Activated naive CD4-positive, alpha-beta T cell treated with anti-CD3 and anti-CD28 coated beads, Interleukin-2, amount 50 U/mL, for 72 hours (primary cell): ENCODE measurements at places on chromosomes 3 and 15. TPM values are rescaled to one million over a fixed set of nuclear protein-coding genes. Genes with fewer than 3 reads are reported as not detected.

GRCh38 chr3:57559526-57559925, 3.5 kb downstream of the PDE12 start:
- DNase-seq: no peak

- no peak for DNase-seq
Observed at GRCh38 chr3:164417955-164418354, 660.3 kb downstream of the SI start.

DNA sequence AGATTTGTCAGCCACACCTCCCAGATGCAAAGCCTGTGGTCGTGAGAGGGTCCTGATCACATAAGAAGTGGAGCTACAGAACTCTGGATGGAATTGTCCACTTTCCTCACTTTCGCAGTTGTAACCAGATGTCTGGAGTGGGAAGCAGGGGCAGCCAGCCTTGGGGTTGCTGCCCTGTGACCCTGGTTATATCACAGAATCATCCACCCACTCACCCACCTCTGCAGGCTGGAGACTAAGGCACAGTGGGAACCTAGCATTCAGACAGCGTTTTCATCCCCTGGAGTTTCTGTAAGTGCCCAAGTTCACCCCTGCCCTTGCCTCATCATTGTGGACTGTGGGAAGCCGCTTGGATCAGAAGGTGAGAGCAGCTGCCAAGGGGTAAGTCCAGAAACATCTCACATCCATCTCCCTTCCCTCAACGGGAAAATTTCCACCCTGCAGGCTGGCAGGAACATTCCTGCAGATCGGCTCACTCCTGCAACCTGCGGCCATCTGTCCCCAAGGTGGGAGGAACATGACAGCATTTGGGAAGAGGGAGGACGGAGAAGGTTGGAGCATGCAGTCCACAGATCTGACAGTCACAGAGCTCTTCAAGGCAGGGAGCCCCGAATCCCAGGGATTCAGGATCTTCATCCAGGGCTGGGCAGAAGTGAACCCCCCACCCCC, 2.9 kb upstream of the IQSEC1 start:
- DNase-seq: no peak

GRCh38 chr15:31214864-31215489, 111.7 kb upstream of the KLF13 start:
- DNase-seq: no peak

DNA sequence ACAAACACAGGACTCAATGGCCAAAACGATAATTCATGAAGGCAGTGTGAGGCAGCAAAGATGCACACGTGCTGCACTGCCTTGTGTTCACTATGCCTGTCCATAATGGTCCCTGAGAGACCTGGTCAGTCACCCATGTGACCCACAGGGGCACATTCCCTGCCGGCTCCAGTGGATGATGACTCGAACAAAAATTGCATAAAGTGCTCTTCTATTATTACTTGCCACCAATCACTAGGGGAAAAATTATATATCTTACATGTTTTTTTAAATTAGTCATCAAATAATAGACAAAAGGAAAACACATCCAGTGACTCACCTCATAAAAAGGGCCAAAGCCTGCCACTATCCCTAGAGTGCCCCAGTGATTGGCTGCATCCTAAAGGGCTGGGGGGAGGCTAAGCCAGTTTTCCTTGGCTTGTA, 47.5 kb downstream of the UBP1 start:
- no peak for DNase-seq

- DNase-seq: no peak
Observed at GRCh38 chr3:139653582-139653981, 24.2 kb downstream of the NMNAT3 start.

DNA sequence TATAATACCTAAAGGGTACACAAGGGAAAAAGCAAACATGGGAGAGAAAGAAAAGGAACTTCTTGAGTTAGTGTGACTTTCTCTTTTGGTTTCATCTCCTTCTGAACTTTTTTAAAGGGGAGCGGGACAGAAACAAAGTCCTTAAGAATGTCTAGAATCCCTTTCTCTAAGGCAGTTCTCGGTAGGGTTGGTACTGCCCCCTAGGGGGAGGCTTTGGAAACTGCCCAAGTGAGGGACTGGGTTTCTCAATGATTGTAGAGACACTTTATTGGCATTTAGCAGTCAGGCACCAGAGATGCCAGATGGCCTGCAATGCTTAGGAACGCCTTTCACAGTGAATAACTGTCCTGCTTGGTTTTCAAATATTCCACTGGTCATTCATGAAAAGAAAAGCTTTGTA, 172.7 kb downstream of the WDR72 start:
- DNase-seq: no peak

DNA sequence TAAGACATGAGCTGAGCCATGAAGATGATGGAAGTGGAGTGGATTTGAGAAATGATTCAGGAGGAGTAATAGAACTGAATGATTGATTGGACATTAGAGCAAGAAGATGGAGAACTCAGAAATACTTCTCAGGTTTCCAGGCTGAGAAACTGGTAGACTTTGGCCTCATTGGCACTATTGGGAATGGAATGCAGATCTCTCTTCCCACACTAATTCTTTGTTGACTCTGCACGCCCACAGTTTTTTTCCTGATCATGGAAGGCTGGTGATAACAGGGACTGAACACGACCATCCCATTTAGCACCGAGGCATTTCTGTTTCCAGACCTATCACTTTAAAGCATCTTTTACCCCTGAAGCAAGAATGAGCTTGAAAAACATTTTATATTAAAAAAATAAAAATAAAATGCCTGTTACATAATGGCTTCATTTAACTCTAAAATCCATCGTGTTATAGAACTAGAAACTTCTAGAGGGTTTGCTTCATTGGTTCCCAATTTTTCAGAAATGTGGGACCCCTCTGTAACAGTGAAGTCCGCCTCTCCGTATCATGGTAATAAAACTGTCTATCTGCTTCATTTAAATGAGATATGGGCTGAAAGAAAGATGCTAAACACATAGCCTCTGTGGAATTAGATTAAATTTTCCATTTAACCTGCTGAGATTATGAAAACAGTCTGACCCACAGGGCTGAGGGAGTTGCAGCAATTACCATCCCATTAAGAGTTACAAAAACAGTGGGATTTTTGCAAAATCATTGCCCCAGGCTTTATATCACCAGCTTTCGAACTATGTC, 562.0 kb upstream of the CFAP20DC start:
- no peak for DNase-seq

GRCh38 chr15:90539789-90540188, 10.1 kb downstream of the CRTC3 start:
- DNase-seq: peak; percentile 46

- DNase-seq: no peak
Observed at GRCh38 chr3:172289583-172289982, 158.7 kb downstream of the GHSR start.

DNA sequence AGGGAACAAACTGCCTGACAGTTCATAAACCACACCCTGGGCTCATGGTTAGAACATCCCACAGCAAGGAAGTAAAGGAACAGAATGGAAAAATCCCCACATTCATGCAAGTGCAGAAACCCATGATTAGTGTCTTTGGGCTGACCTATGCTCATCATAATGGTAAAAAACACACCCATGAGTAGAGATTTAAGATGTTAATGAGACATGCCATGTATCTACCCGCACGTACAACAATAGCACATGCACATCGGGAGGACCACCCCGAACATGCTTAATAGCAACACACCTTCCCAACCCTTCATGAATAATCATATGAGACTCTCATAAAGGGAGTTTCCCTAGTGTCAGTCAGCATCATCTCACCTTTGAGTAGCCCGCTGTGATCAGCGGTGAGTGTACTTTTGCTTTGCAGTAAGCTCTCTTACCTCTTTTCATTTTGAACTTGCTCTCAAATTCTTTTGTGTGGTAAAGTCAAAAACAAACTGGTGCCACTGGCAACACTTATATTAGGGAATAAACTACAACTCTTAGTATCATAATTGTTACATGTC, 23.2 kb downstream of the ZBED2 start:
- no peak for DNase-seq

DNA sequence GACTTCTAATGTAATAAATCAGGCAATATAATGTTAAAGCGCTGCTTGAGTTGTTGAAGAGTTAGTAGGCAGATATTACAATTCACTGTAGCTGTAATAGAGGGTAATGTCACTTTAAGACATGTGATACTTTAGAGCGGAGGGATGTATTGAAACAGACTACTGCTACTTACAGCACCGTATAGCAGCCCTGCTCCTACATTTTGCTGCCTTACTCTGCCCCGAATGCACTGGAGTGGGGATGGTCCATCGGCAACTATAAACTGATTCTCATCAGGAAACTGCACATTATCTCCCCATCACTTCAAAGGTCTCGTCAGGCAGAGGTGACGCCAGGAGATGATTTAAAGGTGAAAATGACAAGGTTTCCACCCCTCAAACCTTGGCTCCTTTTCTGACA, 349.7 kb upstream of the SUCLG2 start:
- no peak for DNase-seq

GRCh38 chr3:142663865-142664264, 60.0 kb upstream of the TRPC1 start:
- DNase-seq: no peak

GRCh38 chr3:186775999-186776398, 7.4 kb upstream of the EIF4A2 start:
- DNase-seq: no peak

PCSK6 gene
- 2.1 TPM for total RNA-seq

SIDT1 gene
- 12.1 TPM for total RNA-seq

ITIH3 gene
- not detected for total RNA-seq

CDHR4 gene
- total RNA-seq: 0.25 TPM

CYP1A2 gene
- total RNA-seq: not detected

NISCH gene
- 105 TPM for total RNA-seq

ZNF502 gene
- 1.5 TPM for total RNA-seq

KBTBD13 gene
- not detected for total RNA-seq

SENP8 gene
- total RNA-seq: 0.36 TPM

LRRIQ4 gene
- 0.21 TPM for total RNA-seq
